ENCODE measurements at places on chromosomes 6 and 20.
A peak's percentile ranks its signal among the peaks of the same experiment; 100 is the strongest.

DNA sequence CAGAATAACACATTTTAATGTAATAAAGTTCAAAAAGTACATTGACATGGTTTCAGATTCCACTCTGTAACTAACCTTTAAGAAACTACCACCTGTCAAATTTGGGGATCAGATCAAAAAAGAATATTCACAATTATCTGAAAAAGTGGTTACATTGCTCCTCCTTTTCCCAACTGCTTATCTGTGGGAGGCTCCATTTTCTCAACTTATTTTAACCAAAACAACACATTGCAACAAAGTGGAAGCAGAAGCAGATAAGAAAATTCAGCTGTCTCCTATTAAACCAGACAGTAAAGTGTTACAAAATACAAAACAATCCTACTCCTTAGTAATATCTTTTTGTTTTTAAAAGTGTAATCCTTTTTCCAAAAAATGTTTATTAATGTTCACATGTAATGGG, 61.4 kb downstream of the PDSS2 start:
- peaks cover 57% of the 10 kb centered on the region for H3K36me3 ChIP-seq
- H3K4me3 ChIP-seq, result no peak overlapping the region
- no peak for DNase-seq
- no peak overlapping the region for H3K27ac ChIP-seq
- H3K4me1 ChIP-seq, result no peaks in the 10 kb centered on the region
- H3K27me3 ChIP-seq, result no peaks in the 10 kb centered on the region

DNA sequence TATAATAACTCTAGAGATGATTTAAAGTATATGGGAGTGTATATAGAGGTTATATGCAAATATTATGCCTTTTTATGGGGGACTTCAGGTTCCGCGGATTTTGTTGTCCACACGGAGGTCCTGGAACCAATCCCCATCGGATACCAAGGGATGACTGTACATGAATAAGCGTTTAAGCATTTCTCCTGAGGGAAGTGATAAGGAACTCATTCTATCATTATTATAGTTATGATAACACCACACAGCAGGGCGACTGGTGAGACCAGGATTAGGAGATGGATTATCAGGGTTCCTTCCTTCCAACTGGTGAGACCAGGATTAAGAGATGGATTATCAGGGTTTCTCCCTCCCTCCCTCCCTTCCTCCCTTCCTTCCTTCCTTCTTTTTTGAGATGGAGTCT, 6.6 kb downstream of the ECI2 start:
- H3K36me3 ChIP-seq, result peaks cover 54% of the 10 kb centered on the region
- DNase-seq, result no peak
- no peak overlapping the region for H3K27ac ChIP-seq
- H3K4me1 ChIP-seq, result peaks cover 17% of the 10 kb centered on the region

DNA sequence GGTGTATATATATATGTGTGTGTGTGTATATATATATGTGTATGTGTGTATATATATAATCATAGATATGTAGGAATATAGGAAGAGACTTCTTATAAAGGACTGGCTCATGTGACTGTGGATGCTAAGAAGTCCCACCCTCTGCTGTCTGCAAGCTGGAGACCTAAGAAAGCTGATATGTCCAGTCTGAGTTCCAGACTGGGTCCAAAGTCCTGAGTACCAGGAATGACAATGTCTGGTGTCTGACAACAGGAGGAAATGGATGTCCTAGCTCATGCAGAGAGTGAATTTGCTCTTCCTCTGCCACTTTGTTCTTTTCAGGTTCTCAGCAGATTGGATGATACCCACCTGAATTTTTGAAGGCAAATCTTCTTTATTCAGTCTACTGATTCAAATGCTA, 7.1 kb downstream of the ALDH5A1 start:
- DNase-seq, result no peak
- H3K27ac ChIP-seq, result no peak overlapping the region
- H3K4me3 ChIP-seq, result no peak overlapping the region
- peaks cover 14% of the 10 kb centered on the region for H3K4me1 ChIP-seq
- H3K27me3 ChIP-seq, result no peaks in the 10 kb centered on the region

- no peaks in the 10 kb centered on the region for H3K36me3 ChIP-seq
- no peak overlapping the region for H3K27ac ChIP-seq
- H3K4me1 ChIP-seq, result no peaks in the 10 kb centered on the region
- no peak for DNase-seq
Observed at GRCh38 chr6:76703786-76704185, 631.3 kb upstream of the IMPG1 start.

DNA sequence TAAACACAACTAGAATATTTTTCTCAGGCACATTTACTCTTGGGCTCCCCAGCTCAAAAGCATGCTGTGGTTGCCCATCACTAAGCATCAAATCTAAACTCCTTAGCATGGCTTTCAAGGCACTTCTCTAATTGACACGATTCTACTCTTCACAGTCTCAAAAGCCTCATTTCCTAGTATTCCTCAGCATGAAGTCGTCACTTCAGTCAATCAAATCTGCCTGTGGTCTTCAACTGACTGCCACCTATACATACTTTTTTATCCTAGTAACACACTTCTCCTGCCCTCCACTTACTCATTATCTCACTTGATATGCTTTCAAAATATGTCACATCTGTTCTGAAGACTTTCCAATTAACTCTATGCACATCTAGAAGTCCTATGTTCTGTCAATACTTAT, 110.3 kb downstream of the TBC1D32 start:
- no peak overlapping the region for H3K4me3 ChIP-seq
- peaks cover 27% of the 10 kb centered on the region for H3K36me3 ChIP-seq
- H3K27ac ChIP-seq, result no peak overlapping the region

GRCh38 chr6:132251711-132252110, 149.6 kb downstream of the MOXD1 start:
- DNase-seq, result no peak
- no peak overlapping the region for H3K27ac ChIP-seq
- no peaks in the 10 kb centered on the region for H3K4me1 ChIP-seq
- H3K27me3 ChIP-seq, result peaks cover 13% of the 10 kb centered on the region
- no peak overlapping the region for H3K4me3 ChIP-seq

- peaks cover 34% of the 10 kb centered on the region for H3K27me3 ChIP-seq
- H3K27ac ChIP-seq, result no peak overlapping the region
- DNase-seq, result peak; percentile 2
- peak overlapping the region; percentile 24 for H3K4me3 ChIP-seq
- peaks cover 4% of the 10 kb centered on the region for H3K36me3 ChIP-seq
- peaks cover 4% of the 10 kb centered on the region for H3K4me1 ChIP-seq
Observed at GRCh38 chr6:72182337-72183246, 296.2 kb downstream of the RIMS1 start.

- H3K4me1 ChIP-seq, result peaks cover 9% of the 10 kb centered on the region
- peaks cover 3% of the 10 kb centered on the region for H3K36me3 ChIP-seq
- H3K27ac ChIP-seq, result no peak within 1 kb of the TSS
- H3K4me3 ChIP-seq, result peak within 1 kb of the TSS; percentile 61
- H3K27me3 ChIP-seq, result peaks cover 67% of the 10 kb centered on the region
Observed at GRCh38 chr6:17281100-17281496, at the start of gene RBM24. Gene RBM24, plus strand, starts transcription at chr6:17281361. Its CDS starts 221 bp downstream, at chr6:17281582.

DNA sequence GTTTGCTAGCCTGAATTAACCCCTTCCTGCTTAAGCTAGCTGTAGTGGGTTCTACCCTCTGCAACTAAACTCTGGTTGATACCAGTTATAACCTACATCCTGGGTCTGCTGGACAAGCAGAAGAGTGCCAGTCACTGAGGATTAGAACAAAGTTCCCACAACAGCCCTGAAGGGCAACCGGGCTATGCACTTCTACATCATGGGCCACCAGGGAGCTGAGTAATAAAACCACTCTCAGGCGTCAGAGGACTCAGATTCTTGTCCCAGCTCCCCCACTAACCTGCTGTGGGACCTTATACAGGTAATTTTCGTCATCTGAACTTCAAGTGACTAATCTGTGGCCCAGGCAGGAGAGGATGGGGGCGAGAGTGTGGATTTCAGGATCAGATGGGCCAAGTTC, 56.8 kb downstream of the EYA2 start:
- no peaks in the 10 kb centered on the region for H3K36me3 ChIP-seq
- no peaks in the 10 kb centered on the region for H3K27me3 ChIP-seq
- H3K4me1 ChIP-seq, result peaks cover 10% of the 10 kb centered on the region
- no peak overlapping the region for H3K27ac ChIP-seq

DNA sequence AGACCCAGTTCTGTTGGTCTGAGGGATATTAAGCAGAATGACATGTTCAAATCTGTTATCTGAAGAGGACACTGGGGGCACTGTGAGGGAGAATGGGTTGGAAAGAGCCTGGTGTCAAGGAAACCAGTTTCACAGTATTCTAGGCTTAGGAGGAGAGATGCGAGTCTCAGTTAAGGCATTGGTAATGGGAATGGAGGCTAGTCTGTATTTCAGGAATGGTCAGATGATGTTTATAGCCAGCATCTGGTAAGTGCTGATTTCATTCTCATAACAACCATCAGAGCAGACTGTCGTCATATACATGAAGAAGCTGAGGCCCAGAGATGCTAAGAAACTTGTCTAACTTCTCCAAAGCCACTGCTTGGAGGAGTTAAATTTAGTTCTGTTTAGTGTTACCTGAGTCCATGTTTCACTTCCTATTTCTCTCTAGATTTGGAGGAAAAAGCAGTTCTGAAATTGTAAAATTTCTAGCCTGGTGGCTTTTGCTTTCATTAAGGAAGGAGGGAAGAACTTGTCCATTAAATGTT, 242.0 kb downstream of the ARID1B start:
- no peaks in the 10 kb centered on the region for H3K36me3 ChIP-seq
- DNase-seq, result no peak
- H3K27me3 ChIP-seq, result no peaks in the 10 kb centered on the region
- peaks cover 45% of the 10 kb centered on the region for H3K4me1 ChIP-seq
- peak overlapping the region; percentile 90 for H3K4me3 ChIP-seq

DNA sequence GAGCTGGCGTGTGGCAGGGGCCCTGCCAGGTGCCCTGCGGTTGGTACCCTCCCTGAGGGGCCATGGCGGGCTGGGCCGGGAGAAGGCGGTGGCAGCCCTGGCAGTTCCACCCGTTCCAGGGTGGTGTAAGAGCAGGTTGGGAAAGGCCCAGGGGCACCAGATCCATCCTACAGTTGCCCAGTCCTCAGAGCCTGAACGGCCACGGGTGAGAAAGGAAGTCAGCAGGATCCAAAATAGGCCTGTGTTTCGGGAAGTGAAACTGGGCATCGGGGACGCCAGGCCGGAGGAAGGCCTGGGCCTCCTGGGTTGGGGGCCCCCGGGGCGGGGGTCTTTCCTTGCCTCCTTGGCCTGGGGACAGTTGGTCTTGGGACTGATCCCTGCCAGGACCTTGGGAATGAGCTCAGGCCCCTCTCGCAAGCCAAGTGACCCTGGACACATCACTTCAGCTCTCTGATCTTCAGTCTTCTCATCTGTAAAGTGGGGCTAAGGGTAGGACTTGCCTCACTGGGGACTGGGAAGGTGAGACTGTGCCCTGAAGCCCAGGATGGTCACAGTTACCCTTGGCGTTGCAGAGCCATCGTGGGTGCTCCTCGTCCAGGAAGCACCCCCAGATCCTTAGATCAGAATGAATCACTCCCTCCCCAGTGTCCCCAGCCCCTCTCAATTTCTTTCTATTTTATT, 18.1 kb upstream of the NOL4L start:
- H3K36me3 ChIP-seq, result no peaks in the 10 kb centered on the region
- H3K27me3 ChIP-seq, result no peaks in the 10 kb centered on the region
- H3K27ac ChIP-seq, result no peak overlapping the region
- no peak overlapping the region for H3K4me3 ChIP-seq
- no peak for DNase-seq

GRCh38 chr6:106631346-106631745, 2.0 kb downstream of the QRSL1 start:
- no peak overlapping the region for H3K27ac ChIP-seq
- peaks cover 54% of the 10 kb centered on the region for H3K4me1 ChIP-seq
- H3K27me3 ChIP-seq, result no peaks in the 10 kb centered on the region
- H3K36me3 ChIP-seq, result peaks cover 22% of the 10 kb centered on the region

DNA sequence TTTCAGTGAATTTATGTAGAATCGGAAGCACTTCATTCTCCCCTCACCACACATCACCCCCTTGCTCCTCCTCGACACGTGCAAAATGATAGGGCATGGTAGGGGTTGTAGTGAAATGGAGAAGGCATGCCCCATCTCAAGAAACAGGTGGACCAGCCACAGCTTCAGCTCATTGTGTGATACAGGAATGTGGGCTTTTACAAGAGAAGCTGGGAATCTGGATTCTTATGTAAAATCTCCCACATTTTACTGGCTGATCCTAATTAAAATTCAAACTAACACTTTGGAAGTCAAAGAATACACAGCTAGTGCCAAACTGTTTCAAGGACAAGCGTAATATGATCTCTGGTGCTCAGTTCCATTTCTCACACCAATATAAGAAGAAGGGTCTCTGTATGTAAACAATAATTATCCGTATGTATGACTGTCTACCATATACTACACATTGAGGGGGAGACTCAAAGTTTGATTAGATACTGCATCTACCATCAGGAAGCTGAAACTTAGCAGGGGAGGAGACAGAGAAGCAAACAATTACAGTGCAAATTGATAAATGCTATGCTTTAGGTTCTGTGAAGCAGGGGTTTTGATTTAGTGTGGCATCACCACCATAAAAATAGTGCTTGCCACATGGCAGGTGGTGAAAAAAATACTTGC, 24.3 kb upstream of the KIAA0408 start:
- H3K4me1 ChIP-seq, result peaks cover 23% of the 10 kb centered on the region
- H3K27ac ChIP-seq, result peak overlapping the region; percentile 69
- H3K4me3 ChIP-seq, result peak overlapping the region; percentile 27
- H3K27me3 ChIP-seq, result no peaks in the 10 kb centered on the region
